Stimulated activated CD4-positive, alpha-beta T cell treated with anti-CD3 and anti-CD28 coated beads, TNF-alpha, amount 100 ng/mL, for 48 hours (primary cell): ENCODE measurements at places on chromosomes 11 and 22.

DNA sequence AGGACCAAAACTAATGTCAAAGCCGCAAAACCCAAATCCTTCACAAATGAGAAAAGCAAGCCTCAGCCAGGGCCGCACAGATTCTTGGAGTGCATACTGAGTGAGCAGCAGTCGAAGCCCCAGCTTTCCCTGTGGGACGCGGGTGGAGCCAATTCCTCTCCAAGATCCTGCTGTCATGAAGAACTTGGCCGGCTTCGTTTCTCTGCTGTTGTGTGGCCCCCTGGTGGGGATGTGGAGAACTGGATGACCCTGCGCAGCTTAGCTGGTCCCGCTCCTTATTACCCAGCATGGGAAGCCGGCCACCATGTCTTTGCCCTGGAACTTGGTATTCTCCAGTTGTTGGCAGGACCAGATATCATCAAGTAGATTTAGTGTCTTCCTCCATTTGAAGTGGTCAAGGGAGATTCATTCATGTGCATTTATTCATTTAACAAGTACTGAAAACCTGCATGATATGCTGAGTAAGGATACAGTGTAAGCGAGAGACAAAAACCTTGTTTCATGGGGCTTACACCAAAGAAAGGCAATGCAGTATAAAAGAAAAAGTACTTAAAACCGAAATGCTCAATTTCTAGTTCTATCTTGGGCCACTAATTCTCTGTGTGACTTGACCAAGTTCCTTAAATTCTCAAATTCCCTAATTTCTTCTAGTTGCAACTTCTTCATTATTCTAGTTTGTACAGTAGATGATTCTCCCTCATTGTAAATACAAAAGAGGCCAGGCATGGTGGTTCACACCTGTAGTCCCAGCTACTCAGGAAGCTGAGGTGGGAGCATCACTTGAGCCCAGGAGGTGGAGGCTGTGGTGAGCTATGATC lies 56.7 kb upstream of the CRTAM start:
- DNase-seq: peak; percentile 56

- DNase-seq: no peak
These were observed 969.2 kb downstream of the JRKL start for GRCh38 chr11:97359016-97359415.

DNA sequence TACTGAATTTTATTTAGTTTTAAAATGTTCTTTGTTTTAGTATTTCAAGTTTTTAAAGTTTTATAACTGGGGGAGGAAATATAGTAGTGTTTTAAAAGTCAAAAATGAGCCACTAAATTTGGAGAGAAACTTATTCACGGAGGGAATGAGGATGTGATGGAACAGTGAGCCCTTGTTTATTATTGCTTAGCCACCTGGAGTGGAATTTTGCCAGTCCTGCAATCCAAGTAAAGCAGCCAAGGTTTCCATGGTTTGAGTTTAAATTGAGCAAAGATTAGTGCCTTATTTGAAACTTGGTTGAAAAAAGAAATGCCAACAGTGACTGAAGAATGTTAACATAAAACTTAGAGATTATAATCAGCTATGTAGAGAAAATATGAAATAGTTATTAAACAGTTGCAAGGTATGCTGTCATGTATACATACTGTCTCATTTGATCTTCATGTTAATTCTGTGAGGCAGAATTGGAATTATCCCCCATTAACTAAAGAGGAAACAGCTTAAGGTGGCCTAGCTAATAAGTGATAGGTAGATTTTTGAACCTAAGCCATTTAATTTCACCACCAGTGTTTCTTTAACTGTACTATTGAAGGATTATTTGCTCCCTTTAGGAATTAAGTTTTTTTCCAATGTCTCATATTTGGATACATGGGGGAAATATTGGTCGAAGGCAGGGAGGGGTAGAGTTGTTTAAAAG lies 36.4 kb downstream of the SWAP70 start:
- no peak for DNase-seq

DNA sequence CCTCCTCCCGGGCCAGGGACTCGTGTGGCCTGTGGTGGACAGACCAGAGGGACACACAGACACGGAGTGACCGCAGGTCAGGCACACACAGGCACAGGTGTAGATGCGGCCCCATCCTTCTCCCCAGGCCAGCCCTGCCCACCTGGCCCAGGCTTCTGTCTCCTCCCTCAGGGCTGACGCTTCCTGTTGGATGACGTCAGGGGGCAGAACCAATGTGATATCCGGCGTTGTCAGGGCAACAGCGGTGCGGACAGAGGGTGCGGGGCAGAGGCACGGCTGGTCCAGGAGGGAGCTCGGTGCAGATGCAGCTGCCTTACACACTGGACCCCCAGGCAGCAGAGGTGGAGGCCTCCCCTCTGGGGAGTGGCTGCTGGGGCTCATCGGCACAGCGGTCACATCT lies 2.9 kb upstream of the TUBGCP6 start:
- no peak for DNase-seq

GRCh38 chr11:6567371-6567745 lies 36.1 kb downstream of the RRP8 start:
- no peak for DNase-seq

GRCh38 chr11:36155770-36156160 lies 133.5 kb downstream of the COMMD9 start:
- no peak for DNase-seq

DNA sequence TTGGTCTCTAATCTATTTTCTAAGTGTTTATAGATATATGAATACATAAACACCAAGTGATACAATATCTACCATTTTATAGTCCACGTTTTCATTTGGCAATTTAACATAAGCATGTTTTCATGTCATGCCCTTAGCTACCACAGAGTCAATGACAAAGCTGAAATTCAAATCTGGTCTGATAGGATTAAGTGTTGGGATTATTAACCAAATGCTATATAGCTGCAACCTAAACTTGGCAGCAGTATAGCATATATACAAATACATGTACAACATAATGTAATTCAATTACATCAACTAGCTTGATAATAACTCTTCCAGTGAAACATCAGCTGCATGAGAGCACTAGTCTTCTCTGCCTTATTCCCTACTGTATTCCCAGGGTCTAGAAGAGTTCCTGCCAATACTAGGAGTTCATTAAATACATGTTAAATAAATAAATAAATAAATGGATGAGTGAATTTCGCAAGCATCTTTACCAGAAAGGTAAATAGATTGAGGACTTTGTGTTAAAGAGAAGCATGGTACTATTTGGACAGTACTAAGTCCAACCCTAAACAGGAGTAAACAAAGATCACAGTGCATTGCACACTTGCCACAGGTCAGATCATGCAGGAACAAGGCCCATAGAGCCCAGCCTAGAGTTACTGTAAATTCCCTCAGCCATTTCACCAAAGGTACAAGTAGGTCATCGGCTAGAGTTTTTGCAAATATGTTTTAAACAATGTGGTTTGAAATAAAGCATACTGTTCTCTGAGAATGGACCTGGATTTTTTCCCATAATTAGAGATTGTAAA lies 12.8 kb downstream of the SAA4 start:
- DNase-seq: no peak
